Fibroblast of lung (primary cell): ENCODE measurements at places on chromosomes 2 and 18.
A peak's percentile ranks its signal among the peaks of the same experiment; 100 is the strongest.

GRCh38 chr18:37476182-37476581 is 89.4 kb downstream of the CELF4 start:
- peak; percentile 39 for DNase-seq

DNA sequence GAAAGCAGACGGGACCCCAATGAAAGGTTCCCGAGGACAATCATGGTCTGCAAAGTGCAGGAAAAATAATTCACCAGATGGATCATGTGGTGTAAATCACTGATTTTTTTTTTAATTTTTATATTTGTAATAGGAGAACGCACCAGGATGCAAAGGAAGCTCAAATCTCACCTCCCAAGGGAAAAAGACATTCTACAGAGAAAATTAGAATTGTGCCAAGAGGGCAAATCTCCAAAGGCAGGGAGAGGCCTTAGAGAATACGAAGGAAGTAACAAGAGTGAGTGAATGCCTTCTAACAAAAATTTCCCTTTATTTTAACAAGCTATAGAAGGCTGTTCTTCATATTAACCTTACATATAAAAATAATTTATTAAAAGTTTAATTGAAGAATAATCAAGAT is 90.9 kb downstream of the ANKRD44 start:
- peak; percentile 8 for DNase-seq

DNA sequence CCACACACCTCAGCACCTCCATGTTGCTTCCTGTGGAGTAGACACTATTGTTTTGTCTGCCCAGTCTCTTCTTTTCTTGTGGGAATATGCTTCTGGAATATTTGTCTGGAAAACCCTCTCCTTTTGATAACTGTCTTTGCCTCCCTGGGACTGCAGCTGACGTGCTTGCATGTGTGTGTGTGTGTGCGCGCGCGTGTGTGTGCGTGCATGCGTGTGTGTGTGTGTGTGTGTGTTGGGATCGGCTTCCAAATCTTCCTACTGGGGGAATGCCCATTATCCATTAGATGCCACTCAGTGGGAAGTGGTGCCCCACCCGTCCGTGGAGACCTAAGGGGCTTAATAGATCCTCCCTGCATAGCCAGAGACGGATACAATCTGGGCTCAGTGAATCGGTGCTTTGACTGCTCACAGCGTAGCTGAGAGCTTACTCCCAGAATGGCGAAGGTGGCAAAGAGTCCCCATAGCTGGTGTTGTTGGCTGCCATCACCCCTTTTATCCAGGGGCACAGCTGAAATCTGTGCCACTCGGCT is 86.9 kb downstream of the RRM2 start:
- DNase-seq, result no peak

DNA sequence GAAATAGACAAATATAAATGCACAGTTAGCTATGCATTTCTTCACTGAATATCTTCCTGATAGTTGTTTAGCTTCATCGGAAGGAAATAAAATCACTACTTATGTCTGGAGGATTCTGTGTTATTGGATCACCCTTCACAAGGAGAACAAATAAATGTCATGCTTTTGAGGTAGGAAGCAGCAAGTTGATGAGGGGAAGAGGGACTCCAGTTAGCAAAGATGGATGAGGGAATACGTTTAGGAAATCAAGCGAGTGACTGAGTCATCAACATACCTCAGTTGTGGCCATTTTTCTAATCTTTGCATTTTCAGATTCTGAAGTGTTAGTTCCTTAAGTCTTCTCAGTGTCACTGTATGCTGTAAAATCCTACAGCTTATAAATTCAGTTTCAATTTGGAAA is 456.2 kb downstream of the EPHA4 start:
- DNase-seq, result peak; percentile 36

DNA sequence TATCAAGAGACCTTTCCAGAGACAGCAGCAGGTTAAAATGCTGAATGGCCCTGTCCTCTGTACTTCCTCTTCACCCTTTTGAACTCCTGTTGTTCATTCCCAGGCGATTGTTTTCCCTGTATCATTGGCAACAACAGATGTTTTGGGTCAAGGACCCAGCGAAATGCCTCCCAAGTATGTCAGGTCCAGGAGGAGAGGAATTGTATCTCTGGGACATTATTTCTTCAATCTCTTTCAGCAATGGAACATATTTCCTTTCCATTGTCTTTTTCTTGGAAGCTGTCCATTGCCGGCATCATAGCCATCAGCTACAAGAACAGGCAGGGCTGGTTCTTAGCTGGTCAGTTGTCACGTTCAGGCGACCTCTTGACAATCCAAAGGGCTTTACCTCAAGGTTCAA is 76.2 kb downstream of the NRP2 start:
- DNase-seq, result no peak

GRCh38 chr2:181456660-181457120 is 496 bp upstream of the ITGA4 start:
- DNase-seq, result peak; percentile 43

DNA sequence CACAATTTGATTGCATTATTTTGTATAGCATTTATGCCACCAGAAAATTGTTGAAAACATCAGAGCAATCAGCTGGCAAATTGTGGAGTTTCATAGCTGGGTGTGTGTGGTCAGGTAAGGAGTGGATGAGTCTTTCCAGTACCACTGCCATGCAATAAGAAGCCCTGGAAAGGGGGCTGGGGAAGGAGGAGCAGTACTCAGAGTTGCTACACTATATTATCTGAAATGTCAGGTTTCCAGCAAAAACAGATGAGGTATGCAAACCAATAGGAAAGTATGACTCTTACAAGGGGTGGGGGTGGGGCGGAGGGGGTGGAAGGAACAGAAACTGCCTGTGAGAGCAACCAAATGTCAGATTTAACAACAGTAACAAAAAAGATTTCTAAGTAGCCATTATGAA is 112.2 kb downstream of the SOS1 start:
- peak; percentile 17 for DNase-seq

GRCh38 chr2:42801381-42801780 is 9.0 kb upstream of the HAAO start:
- no peak for DNase-seq

DNA sequence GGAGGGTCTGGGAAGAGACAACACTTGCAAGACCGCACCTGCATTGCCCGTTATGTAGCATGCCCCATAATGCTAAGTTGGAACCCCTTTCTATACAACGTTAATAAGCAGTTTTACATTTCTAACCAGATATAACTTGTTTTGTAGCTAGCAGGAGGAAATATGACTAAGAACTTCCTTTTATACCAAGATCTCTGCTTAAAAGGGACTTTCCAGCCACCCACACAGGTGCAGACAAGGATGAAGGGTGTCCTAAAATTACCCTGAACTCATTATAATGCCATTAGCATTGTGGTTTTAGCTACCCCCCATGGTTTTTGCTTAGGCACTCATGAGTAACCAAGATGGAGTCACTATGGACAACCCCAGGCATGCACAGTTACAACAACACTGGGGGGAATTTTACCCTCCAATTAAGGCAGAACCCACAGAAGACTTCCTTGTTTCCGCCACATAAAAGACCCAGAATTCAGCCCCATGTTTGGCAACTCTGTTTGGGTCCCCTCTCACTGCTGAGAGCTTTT is 362.8 kb downstream of the CBLN2 start:
- no peak for DNase-seq

DNA sequence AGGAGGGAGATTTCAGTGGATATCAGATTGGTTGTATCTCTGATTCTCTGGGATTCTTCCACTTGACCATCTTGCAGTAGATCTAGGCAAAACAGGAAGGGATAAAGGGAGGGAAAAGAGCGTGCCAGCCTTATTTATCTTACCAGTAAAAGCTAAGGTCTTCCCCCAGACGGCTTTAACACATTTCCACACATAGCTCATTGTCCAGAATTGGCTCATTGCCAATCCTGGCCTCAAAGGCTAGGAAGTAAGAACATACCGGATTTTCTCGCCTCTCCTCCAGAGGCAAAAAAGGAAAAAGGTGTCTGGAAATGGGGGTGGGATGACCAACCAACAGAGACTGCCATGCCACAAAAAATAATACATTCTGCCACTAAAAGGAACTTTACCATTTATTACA is 411.6 kb upstream of the NRP2 start:
- peak; percentile 7 for DNase-seq

DNA sequence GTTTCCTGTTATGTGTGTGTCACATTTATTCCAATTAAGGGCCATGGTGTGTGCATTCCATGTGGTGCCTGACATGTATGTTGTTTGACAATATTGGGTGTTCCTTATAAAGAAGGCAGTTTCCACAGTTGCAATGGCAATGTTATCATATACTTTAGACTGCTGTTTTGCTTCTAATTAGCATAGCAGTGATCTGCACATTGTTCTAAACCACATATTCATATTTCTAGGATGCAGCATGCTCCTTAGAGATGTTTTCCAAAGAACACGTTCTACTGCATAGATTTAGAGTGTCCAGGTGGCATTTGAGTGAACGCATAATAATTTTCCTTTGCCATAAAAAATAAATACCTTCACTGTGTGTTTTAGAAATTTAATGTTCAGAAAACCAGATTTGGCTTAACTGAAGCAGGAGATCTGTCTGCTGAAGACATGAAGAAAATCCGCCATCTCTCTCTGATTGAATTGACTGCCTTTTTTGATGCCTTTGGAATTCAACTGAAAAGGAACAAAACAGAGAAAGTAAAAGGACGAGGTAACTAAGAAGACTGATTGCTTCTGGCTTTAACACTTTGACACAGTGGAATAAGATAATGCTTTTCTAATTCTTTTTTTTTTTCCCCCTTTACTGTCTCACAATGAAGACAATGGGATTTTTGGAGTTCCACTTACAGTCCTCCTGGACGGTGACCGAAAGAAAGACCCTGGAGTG is 143.7 kb downstream of the ARHGAP28 start:
- DNase-seq, result no peak

DNA sequence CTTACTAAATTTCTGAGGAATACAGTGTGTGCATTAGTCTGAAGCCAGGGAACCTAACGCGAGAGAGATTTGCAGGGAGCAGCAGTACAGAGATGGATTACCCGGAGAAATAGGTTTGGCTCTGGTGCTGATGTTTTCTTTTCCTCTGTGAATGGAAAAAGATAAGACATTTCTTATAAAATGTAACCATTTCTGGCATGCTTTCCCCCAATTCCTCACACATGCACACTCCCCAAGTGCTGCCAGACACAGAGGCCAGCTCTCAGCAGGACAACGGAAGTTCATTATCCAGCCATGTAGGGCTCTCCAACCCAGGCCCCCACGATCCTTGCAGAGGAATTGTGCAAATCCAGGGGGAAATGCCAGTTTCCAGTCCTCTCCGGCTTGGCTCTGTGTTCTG is 224.5 kb upstream of the MGAT5 start:
- DNase-seq, result peak; percentile 14

DNA sequence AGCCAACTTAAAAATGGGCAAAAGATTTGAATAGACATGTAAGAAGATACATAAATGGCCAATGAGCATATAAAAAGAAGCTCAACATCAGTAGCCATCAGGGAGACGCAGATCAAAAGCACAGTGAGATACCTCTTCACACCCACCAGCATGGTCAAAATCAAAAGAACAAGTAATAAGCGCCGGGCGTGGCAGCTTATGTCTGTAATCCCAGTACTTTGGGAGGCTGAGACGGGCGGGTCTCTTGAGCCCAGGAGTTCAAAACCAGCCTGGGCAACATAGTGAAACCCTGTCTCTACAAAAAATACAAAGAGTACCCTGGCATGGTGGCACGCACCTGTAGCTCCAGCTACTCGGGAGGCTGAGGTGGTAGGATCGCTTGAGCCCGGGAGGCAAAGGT is 4.6 kb upstream of the CIB4 start:
- no peak for DNase-seq

GRCh38 chr2:11500702-11501303 is 33.0 kb upstream of the GREB1 start:
- no peak for DNase-seq

- DNase-seq, result no peak
Measured at GRCh38 chr2:68251855-68252399, 405 bp downstream of the PPP3R1 start.

GRCh38 chr2:42964439-42965083 is 172.2 kb upstream of the HAAO start:
- peak; percentile 98 for DNase-seq

- no peak for DNase-seq
Measured at GRCh38 chr2:77520641-77521547, 1.3 kb downstream of the LRRTM4 start.

DNA sequence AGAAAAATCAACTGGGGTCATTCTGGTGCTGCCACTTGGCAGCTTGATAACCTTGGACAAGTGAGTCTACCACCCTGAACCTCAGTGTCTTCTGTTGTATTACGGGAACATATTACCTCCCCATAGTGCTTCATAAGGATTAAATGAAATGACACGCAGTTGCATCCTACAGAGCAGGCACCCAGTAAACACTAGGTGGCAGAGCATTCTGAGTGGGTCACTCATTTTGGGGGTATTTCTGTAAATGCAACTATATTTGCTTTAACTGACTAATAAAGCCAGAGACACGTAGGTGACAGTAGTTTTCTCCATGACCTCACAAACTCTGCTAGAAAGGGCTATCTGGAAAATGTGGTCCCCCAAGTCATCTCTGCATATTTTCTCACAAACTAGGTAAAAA is 4.7 kb downstream of the CD226 start:
- no peak for DNase-seq

GRCh38 chr2:239762655-239763269 is 262.4 kb downstream of the NDUFA10 start:
- no peak for DNase-seq

DNA sequence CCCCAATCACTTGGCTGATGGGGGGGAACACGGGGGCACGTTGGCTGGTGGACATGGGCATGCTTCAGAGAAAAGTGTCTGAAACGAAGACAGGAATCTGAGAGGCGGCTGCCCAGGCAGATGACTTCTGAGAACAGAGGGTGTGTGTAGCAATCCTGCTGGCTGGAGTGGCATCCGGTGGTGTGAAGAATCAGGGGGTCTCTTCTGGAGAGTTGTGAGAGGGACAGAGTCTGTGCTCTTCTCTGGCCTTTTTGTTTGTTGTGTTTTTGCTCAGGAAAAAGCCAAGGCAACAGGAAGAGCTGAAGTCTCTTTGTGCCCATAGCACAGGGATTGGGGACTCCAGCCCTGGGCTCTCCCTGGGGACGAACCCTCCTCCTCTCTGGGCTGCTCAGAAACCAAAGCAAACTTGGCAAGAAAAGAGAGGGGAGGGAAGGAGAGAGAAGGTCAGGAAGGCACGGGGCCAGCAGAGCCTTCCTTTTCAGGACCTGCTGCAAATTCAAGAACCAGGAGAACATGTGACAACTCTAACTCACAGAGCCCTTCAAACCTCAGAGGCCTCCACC is 97.0 kb upstream of the SMAD2 start:
- no peak for DNase-seq

GRCh38 chr2:238696331-238696730 is 151.6 kb upstream of the TWIST2 start:
- no peak for DNase-seq

GRCh38 chr2:237474931-237475703 is 11.9 kb upstream of the MLPH start:
- DNase-seq, result peak; percentile 82

- no peak for DNase-seq
Measured at GRCh38 chr2:132971310-132972061, 301.5 kb upstream of the LYPD1 start.

- DNase-seq, result peak; percentile 60
Measured at GRCh38 chr18:50097702-50098101, 97.2 kb downstream of the MYO5B start.

DNA sequence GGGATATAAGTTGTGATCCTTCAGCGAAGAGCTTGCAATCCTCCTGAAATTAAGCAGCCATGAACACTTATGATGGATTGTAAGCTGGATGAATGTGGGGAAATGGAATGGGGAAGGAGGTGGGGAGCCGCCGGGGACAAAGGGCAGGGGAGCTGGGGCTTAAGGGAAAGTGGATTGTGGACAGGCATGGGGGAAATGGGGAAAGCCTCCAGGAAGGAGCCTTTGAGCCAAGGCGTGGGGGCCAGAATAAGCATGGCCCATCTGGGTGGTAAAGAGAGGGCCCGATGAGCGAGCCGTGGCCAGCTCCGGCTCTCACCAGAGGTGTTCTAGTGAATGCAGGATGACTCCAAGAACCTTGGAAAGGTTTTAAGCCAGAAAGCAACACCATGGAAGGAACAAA is 124.0 kb downstream of the SMAD7 start:
- no peak for DNase-seq
